ENCODE measurements at places on chromosomes 4 and X. TPM values are rescaled to one million over a fixed set of nuclear protein-coding genes. Genes with fewer than 3 reads are reported as not detected.

SSX4 gene
- total RNA-seq = not detected

ARHGAP24 gene
- total RNA-seq = 9.9 TPM

XK gene
- 0.63 TPM for total RNA-seq

GLRA3 gene
- not detected for total RNA-seq

CNGA2 gene
- total RNA-seq = not detected

DGAT2L6 gene
- total RNA-seq = not detected

KLHL13 gene
- total RNA-seq = 41.7 TPM

GPC3 gene
- total RNA-seq = 3.3 TPM

CFP gene
- 0.06 TPM for total RNA-seq

SLC2A9 gene
- 0.80 TPM for total RNA-seq

DCLK2 gene
- 5.2 TPM for total RNA-seq

EPHA5 gene
- 0.29 TPM for total RNA-seq

FGA gene
- 0.22 TPM for total RNA-seq

CT55 gene
- total RNA-seq = not detected

C4orf17 gene
- not detected for total RNA-seq

RHOH gene
- not detected for total RNA-seq

IL3RA gene
- total RNA-seq = not detected

FAM47E gene
- total RNA-seq = 0.07 TPM

GALNT7 gene
- 31.1 TPM for total RNA-seq

ETDB gene
- not detected for total RNA-seq

GASK1B gene
- 0.51 TPM for total RNA-seq

SULT1E1 gene
- total RNA-seq = not detected

MAGEB1 gene
- not detected for total RNA-seq

GABRE gene
- total RNA-seq = 2.5 TPM

PRDM8 gene
- 3.7 TPM for total RNA-seq

PPBP gene
- not detected for total RNA-seq

FBXL5 gene
- total RNA-seq = 64.1 TPM

SPANXD gene
- total RNA-seq = not detected

GPRASP1 gene
- 0.98 TPM for total RNA-seq

PCDH19 gene
- total RNA-seq = 0.22 TPM

ZDHHC9 gene
- total RNA-seq = 14.8 TPM

EDA gene
- 1.6 TPM for total RNA-seq

NPY1R gene
- 0.40 TPM for total RNA-seq

TENM3 gene
- total RNA-seq = 6.1 TPM

RNF113A gene
- 15.6 TPM for total RNA-seq

CACNA1F gene
- 0.12 TPM for total RNA-seq

CT47C1 gene
- not detected for total RNA-seq

TIMM8A gene
- total RNA-seq = 3.6 TPM

ADGRA3 gene
- 35.3 TPM for total RNA-seq

THOC2 gene
- 42.2 TPM for total RNA-seq

RHOXF2B gene
- not detected for total RNA-seq

JADE3 gene
- 4.5 TPM for total RNA-seq

TBC1D1 gene
- 162 TPM for total RNA-seq

ZBED1 gene
- 36.7 TPM for total RNA-seq

IL2RG gene
- total RNA-seq = not detected

EDA2R gene
- 3.9 TPM for total RNA-seq

MEPE gene
- total RNA-seq = not detected

HSFX2 gene
- total RNA-seq = not detected

VSIG1 gene
- 0.36 TPM for total RNA-seq

TCEAL7 gene
- total RNA-seq = 16.0 TPM

ZAR1 gene
- total RNA-seq = 0.23 TPM

EFHC2 gene
- 0.81 TPM for total RNA-seq

HDX gene
- 4.1 TPM for total RNA-seq

FOXR2 gene
- not detected for total RNA-seq

SAGE1 gene
- total RNA-seq = not detected

NLGN4X gene
- 0.69 TPM for total RNA-seq
